ENCODE measurements at places on chromosomes 2 and 18.

- no peak for DNase-seq
Observed at GRCh38 chr18:41706301-41706700, 248.7 kb upstream of the PIK3C3 start.

DNA sequence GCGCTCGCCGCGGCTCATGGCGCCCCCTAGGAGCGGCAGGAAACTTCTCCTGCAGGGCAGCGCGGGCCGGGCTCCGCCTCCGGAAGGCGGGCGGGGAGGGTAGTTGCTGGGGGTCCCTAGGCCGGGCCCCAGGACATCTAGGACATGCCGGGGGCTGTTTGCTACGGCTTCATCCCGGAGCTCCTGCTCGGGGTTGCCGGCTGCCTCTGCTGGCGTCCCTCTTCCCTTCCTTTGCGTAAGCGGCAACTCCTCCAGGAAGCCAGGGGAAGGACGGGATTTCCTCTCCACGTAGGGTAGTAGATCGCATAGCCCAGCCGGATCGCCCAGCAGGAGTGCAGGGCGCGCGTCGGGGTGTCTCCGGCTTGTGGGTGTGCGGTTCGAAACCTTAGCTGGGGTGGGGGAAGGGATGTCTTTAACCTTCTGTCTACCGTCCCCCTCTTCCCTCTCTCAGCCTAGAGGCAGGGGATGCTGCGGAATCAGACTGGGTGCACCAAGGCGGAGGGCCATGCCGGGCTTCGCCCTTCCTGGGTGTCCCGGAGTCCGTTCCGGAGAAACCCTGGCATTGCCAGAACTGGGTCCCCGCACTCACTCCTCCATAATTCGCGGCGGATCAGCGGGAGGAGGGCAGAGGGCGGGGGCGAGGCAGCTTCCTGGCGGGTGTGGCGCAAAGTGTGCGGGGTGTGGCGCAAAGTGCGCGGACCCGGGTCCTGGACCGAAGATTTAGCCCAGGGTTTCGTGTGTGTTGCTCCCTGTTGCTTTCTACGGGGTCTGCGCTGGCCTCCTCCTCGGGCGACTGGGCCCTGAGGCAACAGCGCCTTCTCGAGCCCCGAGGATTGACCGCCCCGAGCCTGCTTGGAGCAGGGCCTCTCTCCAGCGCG lies 12.2 kb upstream of the SKOR2 start:
- no peak for DNase-seq

DNA sequence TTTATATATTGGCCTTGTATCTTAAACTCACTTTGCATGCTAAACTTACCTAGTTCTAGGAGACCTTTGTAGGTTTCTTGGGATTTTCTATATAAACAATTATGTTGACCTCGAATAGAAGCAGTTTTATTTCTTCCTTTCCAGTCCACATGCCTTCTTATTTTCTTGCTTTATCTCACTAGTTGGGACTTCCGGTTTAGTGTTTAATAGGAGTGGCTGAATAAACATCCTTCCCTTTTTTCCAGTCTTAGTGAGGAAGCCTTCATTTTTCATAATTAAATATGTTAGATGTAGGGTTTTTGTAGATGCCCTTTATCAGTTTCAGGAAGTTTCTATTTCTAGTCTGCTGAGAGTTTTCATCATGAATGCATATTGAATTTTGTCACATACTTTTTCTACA lies 347.3 kb upstream of the HNRNPA3 start:
- no peak for DNase-seq

DNA sequence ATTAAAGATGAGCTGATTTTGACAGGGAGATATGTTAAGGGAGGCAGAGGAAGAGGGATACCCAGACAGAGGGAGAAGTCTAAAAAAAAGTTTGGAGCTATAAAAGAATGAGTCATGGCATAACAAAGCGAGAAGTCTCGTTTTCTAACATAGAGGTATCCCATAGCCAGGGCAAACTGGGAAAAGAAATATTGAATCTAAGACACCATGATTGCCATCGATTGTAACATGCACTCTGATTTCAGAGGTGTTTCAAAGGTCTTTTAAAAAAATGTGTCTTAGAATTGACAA lies 110.7 kb downstream of the MDH1 start:
- no peak for DNase-seq

DNA sequence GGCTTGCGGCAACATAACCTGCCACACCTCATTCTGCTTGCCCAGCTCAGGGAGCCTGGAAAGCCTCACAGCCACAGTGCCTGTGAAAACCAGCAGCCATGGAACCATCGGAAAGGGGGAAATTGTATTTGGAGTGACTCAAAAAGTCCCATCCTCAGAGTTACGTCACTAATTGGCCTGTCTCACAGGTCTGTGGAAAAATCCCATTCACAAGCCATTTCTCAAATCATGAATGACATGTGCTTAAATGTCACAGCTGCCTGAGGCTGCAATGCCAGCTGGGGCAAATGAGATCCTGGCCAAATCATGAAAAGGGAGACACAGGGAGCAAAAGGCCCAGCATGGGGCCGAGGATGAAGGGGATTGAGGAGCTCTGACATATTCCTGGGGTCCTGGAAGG lies 486.9 kb upstream of the RAB6C start:
- no peak for DNase-seq

- DNase-seq, result peak; percentile 34
Observed at GRCh38 chr18:36934884-36935283, 106.0 kb downstream of the KIAA1328 start.

DNA sequence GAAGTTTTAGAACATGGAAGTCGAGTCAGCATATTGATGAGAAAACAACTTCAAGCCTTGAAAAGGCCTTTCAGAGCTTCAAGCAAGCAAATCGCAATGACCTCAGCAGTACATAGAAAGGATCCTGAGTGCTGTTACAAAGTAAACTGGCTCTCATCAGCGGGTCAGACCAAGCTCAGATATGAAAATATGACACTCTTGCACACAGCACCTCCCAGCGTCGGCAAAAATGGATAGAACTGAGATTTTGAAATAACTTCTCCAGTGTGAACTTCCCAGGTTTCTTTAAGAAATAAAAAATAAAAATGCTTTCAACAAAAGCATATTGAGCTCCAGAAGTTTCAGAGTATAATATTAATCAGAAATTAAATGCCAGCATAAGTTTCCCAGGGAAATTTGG lies 296.9 kb downstream of the FBXO15 start:
- DNase-seq, result no peak

GRCh38 chr18:48330016-48330991 lies 78.9 kb downstream of the ZBTB7C start:
- peak; percentile 31 for DNase-seq

- DNase-seq, result peak; percentile 42
Observed at GRCh38 chr2:222568865-222569264, 87.0 kb downstream of the FARSB start.

GRCh38 chr2:238560234-238560633 lies 133.5 kb downstream of the ASB1 start:
- no peak for DNase-seq

DNA sequence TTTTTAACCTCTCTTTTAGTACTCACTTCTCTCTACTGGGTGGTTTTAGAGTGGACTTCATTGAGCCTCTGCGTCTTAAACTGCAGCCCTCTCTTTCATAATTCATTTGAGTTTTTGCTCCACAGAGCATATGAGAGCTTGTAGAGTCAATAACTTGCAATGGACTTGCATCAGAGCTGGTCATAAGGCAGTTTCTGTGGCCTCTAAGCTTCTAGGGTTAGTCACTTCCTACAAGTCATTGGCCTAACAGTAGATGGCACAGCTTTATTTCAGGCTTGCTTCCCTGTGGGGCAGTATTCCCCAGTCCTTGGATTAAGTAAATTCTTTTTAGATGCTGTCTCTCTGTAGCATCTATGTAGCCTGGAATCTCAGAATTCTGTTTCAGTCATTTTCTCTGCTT lies 1435.7 kb downstream of the LRP1B start:
- no peak for DNase-seq

DNA sequence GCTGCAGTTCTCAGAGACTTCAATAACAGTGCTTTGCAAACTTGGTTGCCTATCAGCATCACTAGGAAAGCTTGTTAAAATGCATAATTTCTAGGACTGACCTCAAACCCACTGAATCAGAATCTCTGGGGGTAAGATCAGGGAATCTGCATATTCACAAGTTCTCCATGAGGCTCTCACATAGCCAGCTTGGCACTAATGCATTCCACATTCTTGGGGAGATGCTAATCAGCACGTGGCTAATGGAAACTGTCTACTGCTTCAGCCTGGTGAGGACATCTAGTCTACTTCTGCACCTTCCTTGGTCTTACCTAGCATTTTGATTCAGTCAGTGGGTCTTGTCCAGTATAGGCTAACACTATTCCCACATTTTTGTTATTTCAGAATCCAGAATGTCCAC lies 56.3 kb downstream of the RBKS start:
- DNase-seq, result peak; percentile 41

- no peak for DNase-seq
Observed at GRCh38 chr18:50203801-50204604, 9.1 kb upstream of the MYO5B start.

GRCh38 chr18:62715759-62716615 lies 646 bp downstream of the PHLPP1 start:
- no peak for DNase-seq

- DNase-seq, result no peak
Observed at GRCh38 chr2:121094845-121095244, 190.2 kb downstream of the TFCP2L1 start.

DNA sequence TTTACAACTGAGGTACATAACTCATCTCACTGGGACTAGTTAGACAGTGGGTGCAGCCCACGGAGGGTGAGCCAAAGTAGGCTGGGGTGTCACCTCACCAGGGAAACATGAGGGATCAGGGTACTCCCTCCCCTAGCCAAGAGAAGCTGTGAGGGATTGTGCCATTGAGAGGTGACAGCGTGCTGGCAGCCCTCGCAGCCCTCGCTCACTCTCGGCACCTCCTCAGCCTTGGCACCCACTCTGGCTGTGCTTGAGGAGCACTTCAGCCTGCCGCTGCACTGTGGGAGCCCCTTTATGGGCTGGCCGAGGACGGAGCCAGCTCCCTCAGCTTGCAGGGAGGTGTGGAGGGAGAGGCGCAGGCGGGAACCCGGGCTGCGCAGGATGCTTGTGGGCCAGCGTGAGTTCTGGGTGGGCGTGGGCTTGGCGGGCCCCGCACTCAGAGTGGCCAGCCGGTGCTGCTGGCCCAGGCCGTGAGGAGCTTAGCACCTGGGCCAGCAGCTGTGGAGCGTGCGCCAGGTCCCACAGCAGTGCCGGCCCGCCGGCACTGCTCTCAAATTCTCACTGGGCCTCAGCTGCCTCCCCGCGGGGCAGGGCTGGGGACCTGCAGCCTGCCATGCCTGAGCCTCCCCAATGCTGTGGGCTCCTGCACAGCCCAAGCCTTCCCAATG lies 44.5 kb upstream of the FAM110C start:
- DNase-seq, result no peak

- no peak for DNase-seq
Observed at GRCh38 chr2:37738266-37738885, 66.9 kb upstream of the CDC42EP3 start.

- DNase-seq, result no peak
Observed at GRCh38 chr18:24421831-24422230, 4.6 kb upstream of the IMPACT start.

DNA sequence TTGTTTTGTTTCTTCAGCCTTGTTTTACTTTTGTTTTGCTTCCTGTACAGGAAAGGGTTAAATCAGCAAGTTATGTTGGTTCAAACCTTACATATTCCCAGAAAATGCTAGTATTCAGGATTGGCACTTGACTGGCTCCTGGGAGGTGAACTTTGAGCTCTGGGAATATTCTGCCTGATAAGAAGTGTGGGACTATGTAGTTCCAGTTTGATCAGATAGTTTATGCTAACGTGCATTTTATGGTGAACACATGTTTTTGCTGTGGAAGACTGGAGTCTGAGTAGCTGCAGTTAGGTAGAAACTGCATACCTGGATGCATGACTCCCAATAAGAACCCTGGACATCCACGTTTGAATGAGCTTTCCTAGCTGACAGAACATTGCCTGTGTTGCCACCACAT lies 603.1 kb upstream of the HS6ST1 start:
- no peak for DNase-seq

- no peak for DNase-seq
Observed at GRCh38 chr2:215791481-215791937, 221.8 kb downstream of the MREG start.

DNA sequence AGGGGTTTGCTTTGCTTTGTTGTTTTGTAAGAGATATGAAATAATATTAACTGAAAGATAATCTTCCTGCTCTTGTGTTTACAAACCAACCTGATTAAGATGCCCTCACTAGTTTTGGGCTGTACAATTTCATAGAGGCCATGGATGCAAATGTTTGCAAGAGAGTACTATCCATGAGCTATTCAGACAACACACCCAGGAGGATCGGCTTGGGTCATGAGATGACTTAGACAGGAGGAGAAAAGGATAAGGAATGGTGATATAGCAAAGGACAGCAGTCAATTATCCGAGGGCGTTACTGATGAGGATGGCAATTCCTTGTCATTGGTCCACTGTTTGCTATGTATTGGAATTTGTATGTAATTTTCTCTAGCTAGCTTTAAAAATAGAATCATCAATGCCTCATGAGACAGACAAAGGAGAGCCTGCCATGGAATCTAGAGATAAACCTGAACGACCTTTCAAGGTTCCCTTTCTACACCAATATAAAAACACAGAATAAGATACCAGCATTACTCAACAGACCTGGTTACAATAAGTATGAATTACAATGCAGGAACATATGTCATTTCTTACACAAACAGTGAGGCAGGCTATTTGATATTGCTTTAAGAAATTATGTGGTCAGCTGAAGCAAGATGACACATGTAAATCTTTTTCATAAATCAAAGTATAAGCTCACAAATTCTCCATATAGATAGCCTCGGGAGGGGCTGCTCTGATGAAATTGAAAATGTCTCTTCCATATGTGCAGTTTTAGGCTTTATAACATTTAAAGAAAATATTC lies 54.4 kb upstream of the SOS1 start:
- no peak for DNase-seq

- no peak for DNase-seq
Observed at GRCh38 chr2:55511508-55512124, 7.9 kb upstream of the CFAP36 start.

DNA sequence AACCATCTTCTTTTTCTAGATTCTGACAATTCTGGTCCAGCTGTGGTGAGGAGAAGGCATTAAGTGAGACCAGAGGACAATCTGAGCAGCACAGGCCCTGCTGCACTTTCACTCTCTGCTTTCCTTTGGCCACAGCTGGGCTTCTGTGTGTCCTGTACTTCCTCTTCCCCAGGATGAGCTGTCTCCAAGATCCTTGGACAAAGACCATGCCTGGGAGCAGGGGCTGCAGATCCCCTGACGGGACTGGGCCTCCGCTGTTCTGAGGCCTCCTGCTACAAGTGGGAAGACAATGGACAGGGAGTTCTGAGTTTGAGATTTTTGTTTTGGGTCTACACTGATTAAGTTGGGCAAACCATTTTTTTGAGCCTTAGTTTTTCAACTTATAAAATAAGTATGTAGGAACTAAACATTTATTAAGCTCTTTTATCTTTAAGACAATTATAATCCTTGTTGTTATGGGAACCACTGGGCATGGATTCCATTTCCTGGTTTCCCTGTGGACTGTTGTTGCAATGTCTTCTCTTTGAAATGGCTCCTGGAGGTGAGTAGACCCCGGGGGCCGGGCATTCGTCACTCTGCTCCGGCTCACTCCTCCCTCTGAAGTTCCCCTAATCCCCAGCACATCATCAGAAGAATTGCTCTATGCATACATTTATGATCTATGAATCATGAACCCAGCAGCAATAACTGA lies 266.6 kb downstream of the ACTR3 start:
- DNase-seq, result no peak

GRCh38 chr2:55875434-55876135 lies 48.0 kb downstream of the EFEMP1 start:
- no peak for DNase-seq
